ENCODE measurements at places on chromosomes 7 and 10.

DNA sequence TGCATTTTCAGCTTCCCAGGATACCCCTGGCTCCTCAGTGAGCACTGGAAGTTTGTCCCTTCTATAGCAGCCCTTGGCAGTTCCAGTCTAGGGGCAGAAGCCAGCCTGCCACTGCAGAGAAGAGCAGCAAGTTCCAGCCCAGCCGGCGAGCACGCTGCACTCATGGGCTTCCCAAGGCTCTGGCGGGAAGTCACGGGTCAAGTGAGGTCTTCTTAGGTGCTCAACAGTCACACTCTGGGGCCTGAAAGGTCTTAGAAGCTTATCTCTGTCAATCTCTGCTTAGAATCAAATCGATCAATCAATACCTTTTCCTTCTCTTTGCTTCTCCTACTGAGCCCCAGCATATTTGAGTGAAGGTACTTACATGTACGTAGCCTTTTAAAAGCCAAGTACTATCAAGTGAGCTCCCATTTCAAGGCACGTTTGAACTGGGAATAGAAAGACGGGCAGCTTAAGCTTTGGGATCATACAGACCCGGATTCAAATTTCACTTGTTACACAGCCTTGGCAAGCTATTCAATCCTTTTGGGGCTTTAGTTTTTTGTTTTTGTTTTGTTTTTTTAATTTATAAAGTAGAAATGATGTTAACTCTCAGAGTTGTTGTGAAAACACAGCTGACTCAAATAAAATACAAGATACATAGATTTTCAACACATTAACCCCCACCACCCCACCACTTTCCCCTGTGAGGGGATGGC, 152.6 kb upstream of the KLF14 start:
- DNase-seq, result peak; percentile 72

- DNase-seq, result no peak
Observed at GRCh38 chr10:58979711-58980110, 196.7 kb upstream of the PHYHIPL start.

GRCh38 chr7:141209454-141209853, 135.6 kb downstream of the TMEM178B start:
- DNase-seq, result no peak

DNA sequence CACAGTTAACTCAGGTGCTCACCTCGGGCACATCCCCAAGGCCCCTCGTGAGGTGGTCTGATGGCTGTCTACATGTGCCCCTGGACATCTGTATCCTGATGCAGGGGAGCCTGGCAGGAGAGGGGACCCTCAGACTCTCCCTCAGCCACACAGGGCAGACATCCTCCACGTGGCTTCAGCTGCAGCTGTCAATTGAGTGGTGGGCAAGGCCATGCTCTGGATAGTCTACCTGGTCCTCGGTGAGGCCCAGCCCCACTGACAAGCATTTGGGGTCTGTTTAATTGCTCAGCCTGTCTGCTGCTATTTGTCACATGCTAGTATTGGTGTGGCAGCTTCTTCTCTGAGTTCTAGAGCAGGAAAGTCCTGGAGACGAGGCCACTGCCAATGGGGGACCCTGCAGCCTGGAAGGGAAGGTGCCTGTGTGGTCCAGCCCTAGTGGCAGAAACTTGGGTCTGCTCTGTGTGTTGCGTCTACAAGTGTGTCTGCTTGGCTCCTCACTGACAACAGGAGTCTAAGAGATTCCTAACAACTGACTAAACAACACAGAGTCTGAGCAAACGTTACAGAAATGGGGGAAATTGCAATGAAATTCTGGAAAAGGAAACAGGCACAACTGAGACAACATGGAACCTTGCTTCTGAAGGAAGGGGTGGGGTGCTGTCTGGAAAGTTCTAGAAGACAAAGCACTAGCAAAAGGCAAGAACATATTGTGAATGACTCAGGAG, 59.3 kb upstream of the IGFBP3 start:
- DNase-seq, result peak; percentile 21

DNA sequence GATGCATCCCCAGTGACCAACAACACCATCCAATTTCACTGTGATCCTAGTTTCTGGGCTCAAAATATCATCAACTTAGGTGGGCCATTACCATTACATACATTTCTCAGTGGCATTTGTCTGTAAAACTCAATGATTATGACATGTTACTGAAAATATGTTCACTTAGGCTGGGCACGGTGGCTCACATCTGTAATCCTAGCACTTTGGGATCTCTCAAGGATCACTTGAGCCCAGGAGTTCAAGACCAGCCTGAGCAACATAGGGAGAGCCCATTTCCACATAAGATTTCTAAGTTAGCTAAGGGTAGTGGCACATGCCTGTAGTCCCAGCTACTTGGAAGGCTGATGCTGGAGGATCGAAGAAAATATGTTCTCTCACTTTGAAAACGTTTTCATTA, 91.0 kb downstream of the TRIM24 start:
- no peak for DNase-seq

DNA sequence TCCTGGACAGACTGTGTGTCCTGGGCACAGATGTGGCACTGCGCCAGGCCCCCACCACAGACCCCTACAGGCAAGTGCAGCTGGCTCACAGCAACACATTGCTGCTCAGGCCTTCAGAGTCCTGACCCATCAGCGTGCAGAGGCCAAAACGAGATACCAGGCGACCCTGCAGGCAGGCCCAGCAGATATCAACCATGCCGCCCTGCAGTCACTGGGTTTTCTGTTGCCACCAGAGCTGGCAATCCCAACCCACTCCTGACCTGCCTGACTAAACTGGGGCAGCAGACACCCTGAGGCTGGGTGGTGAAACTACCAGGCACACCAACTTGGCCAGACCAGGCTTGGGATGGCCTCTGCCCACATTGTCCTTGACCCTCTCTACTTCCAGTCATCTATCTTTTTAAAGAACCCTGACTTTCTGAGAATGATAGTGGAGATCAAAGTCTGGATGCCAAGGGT, 20.3 kb downstream of the ZCCHC24 start:
- DNase-seq, result no peak
